SK-MEL-5 (cell line): ENCODE measurements at places on chromosomes 12 and 14.

- no peak for DNase-seq
Measured at GRCh38 chr14:61631045-61631687, 64.1 kb upstream of the HIF1A start.

DNA sequence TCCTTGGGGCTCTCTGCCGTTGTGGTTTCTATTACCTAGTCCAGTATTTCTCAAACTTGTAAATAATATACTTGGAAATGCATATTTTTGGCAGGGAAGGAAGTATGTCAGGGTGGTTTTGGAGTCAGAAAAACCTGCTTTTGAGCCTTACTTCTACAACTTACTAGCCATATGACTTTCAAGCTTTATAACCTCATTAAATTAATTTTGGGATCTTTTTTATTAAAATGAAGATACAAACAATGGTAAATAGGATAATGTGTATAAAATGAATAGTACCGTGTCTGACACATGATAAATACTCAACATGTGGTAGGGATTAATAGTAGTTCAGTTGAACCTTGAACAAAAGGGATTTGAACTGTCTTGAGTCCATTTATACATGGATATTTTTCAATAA is 406.3 kb downstream of the ATP23 start:
- DNase-seq: no peak

- peak; percentile 14 for DNase-seq
Measured at GRCh38 chr12:47903927-47904712, 674 bp downstream of the VDR start.

DNA sequence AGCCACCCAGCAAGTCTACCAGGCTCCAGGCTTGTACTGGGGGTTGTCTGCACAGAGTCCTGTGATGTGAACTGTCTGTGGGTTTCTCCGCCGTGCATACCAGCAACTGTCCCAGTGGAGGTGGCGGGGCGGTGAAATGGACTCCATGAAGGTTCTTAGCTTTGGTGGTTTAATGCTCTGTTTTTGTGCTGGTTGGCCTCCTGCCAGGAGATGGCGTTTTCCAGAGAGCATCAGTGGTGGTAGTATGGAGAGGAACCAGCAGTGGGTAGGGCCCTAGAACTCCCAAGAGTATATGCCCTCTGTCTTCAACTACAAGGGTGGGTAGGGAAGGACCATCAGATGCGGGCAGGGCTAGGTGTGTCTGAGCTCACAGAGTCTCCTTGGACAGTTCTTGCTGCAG is 303.8 kb downstream of the TMEM121 start:
- DNase-seq: no peak

DNA sequence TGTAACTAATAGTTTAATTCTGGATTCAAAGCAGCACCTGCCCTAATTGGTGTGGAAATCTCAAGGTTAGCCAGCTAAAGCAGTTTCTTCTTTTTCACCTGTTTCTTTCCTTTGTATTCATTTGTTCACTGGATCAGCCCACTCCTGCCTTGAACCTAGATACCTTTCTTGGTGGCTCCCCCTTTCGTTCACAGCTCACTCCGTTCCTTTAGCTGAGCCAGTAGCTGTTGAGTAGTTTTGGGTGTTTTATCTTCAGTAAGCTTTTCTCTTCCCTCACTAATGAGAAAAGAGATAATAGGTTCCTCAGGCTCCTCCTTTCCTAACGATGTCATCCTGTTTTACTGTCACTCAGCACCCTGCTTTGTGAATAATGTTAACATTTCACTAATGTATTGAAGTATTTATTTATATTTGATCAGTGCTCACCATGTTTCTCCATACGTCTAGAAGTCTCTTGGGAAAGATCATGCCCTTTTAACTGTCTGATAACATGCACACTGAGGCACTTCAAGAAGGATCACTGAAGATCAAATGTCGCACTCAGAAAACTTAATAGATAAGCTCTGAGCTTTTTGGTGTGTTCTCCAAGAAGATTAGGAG is 121.1 kb downstream of the TGFB3 start:
- no peak for DNase-seq

DNA sequence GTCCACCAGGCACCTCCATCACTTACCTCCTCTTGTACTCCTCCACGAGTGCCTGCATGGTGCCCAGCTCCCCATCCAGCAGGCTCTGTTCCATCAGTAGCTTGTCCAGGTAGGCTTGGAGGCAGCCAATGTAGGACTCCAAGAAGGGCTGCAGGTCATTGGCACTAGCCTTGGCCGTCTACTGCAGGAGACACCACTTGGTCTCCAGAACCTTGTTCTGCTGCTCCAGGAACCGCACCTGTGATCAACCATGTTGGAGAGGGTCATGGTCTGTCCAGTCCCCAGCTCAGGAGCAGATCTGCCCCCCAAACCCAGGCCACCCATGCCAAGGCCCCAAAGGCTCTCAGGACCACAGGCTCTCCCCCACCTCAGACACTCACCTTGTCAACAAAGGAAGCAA is 23.9 kb downstream of the KRT76 start:
- DNase-seq: no peak

DNA sequence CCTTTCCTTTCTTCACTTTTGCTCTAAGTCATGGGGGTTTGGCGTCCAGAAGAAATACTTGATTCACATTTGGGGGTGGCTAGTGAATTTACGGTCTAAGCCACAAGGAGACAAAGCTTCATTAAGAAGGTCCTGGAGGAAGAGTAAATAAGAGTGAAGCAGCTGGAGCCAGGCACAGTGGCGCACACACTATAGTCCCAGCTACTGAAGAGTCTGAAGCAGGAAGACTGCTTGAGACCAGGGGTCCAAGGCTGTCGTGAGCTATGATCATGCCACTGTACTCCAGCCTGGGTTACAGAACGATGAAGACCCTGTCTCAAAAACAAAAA is 23.3 kb downstream of the ACTN1 start:
- DNase-seq: no peak
